ENCODE measurements at places on chromosomes 1 and 21. TPM values are rescaled to one million over a fixed set of nuclear protein-coding genes. Genes with fewer than 3 reads are reported as not detected.

- no peak for DNase-seq
Measured at GRCh38 chr21:44767834-44768831, 33.5 kb downstream of the UBE2G2 start.

DNA sequence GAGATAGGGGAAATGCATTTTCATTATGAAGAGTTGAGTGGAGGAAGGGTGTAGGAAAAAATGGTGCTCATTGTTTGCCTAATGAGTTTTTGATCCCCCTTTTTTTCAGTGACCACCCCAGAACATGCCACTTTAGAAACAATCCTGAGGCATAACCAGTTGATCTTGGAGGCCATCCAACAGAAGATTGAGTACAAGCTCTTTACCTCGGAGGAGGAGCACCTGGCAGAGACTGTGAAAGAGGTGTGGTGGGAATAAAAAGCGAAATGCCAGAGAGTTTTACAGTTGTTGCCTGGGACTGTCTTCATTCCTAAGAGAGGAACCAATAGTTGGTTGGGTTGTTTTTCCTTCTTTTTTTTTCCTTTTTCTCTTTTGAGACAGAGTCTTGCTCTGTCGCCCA lies 54.3 kb upstream of the EPHA8 start:
- DNase-seq = no peak

- no peak for DNase-seq
Measured at GRCh38 chr21:37475186-37475868, 108.8 kb downstream of the DYRK1A start.

- DNase-seq = no peak
Measured at GRCh38 chr1:206472454-206472853, 2.2 kb downstream of the IKBKE start.

DNA sequence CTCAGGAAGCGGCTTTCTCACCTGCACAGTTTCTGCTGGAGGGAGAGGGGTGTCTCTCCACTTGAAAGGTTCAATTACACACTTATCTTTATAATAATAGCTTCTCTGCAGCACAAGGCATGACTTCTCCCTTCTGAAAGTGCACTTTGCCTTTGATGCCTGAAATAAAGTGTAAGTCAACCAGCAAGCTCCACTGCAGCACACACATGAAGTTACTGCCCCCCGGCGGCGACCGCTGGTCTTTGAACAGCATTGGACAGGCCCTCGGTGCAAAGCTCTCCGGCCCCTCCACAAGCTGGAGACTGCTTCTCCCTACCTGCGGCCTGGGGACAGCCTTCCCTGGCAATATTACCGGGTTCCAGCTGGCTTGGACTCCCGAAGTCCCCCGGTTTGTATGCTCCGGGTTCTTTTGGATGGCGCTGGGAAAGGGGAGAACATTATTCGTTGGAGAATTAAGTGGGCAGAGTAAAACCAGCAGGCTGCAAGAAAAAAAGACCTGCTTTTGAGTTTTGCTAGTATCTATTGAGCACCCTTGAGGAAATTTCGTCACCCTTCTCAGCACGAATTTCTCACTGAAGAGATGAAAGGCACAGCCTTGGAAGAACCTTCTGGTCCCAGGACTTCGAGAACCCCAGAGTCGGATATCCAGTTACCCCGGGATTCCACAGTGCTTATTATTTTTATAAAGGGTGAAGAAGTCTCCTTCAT lies 11.8 kb downstream of the RCAN1 start:
- DNase-seq = peak; percentile 77

GRCh38 chr1:175269151-175269550 lies 76.6 kb upstream of the KIAA0040 start:
- no peak for DNase-seq

DNA sequence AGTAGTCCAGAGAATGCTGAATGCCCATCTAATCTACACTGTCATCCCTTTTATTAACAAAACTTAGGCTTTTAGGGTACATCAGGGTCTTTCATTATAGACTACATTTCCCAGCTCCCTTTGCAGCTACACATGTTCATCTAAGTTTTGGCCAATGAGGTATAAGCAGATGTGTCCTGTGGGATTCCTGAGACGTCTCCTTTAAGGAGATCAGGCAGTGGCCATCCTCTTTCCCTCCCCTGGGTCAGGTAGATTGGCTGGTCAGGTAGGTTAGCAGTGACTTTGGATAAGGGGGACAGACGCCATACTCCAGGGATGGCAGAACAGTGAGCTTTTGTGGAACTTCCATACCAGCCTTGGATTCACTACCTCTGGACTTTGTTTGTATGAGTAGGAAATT lies 188.3 kb downstream of the FGGY start:
- no peak for DNase-seq

DNA sequence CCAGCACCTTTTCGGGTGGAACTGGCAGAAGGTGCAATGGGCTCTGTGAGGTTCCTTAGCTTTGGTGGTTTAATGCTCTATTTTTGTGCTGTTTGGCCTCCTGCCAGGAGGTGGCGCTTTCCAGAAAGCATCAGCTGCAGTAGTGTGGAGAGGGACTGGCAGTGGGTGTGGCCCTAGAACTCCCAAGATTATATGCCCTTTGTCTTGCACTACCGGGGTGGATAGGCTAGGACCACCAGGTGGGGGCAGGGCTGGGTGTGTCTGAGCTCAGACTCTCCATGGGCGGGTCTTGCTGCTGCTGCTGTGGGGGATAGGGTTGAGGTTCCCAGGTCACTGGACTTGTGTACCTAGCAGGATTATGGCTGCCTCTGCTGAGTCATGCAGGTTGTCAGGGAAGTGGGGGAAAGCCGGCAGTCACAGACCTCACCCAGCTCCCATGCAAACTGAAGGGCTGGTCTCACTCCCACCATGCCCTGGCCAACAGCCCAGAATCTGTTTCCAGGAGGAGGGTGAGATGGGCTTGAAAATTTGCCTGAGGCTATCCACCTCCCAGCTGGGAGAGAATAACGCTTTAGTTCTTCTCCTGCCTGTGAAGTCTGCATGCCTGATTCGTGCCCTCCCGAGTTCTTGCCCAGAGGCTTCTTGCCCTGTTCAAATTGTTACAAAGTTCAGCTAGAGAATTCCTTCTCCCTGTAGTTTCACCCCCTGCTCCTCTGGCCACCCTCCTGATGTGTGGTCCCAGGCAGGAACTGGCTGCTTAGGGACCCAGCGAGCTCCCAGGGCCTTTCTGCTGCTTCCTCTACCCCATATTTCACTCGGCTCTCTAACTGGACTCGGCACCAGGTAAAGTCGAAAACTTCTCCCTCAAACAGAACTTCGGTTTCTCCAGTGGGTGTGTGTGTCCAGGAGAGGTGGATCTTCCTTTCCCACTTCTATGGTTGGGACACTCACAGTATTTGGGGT lies 76.5 kb upstream of the BTG3 start:
- DNase-seq = no peak

- DNase-seq = no peak
Measured at GRCh38 chr1:110870721-110871388, 2.1 kb upstream of the CD53 start.

GRCh38 chr1:247078258-247079140 lies at the start of gene ZNF670:
Gene ZNF670 (minus strand): TSS chr1:247078811. CDS start chr1:247078596, 215 bp downstream.
- peak; percentile 94 for DNase-seq

- no peak for DNase-seq
Measured at GRCh38 chr1:212554401-212554800, 54.2 kb upstream of the ATF3 start.

DNA sequence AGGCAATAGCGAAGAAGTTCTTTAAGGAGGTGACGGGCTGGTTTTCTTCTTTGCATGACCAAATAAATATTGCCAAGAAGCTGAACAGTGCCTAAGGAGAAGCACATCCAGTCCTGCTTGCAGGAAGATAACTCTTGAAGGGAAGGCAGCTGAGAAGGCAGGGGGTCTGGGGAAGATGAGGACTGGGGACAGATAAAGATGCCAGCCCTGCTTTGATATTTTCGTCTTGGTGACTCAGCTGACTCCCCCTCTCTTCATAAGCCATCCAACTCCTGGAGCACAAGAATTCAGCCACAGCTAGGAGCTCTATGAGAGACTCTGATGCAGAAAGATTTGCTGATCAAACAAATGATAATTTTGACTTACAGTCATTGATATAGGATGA lies 3.4 kb downstream of the CFAP45 start:
- no peak for DNase-seq

- no peak for DNase-seq
Measured at GRCh38 chr1:92922356-92923035, 38.8 kb downstream of the DIPK1A start.

- no peak for DNase-seq
Measured at GRCh38 chr21:34046917-34047316, 26.5 kb upstream of the MRPS6 start.

DNA sequence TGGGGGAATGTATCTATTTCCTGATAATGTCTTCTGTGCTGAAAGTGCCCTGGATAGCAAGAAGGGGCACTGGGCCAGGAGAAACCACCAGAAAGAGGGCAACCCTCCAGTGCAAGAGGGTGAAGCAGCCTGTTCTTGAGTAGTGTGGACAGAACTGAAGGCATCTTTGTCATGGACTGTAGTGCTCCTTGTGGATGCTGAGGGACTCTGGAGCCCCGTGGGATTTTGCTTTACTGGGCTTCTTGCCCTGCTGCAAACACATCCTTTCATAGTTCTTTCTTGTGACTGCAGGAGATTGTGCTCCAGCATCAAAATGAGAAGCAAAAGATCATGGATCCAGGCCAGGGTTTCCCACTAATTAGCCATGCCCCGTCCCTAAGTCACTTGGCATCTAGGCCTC lies 300.6 kb downstream of the ZNF326 start:
- no peak for DNase-seq

DNA sequence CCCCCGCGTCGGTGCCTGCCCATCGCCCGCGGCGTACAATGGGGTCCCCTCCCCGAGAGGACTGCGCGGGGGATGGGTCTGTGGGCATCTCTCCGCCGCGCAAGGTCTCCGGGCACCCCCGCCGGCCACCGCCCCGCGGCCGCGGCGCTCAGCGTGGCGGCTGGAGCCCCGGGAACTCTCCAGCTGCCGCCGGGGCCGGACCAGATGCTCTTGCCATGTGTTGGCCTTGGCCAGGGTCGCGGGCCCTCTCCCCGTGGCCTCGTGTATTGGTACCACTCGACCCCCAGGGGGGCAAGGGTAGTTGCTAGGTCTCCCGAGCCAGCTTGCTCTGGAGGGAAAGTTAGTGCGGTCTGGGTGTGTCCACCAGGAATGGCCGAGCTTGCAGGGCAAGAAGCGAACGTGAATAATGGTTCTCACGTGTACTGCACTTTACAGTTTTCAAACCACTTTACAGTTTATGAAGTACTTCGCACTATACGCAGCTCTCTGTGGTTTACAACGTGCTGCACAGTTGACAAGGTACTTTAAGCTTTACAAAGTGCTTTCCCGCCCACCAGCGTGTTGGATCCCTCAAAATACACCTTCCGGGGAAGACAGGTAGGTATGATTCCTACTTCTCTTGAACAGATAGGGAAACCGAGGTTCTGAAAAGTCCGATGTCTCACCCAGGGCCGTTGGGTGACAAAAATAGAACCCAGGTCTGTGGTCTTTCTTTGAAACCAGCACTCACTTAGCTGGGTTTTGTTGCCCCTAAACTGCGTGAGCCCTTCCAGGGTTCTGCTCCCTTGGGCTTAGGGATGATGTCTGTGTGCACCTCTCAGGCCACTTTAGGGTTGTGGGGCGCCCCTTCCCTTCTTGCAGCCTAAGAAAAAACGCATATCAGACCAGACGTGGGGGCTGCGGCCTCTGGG lies 1.2 kb downstream of the EPHB2 start:
- DNase-seq = no peak

DNA sequence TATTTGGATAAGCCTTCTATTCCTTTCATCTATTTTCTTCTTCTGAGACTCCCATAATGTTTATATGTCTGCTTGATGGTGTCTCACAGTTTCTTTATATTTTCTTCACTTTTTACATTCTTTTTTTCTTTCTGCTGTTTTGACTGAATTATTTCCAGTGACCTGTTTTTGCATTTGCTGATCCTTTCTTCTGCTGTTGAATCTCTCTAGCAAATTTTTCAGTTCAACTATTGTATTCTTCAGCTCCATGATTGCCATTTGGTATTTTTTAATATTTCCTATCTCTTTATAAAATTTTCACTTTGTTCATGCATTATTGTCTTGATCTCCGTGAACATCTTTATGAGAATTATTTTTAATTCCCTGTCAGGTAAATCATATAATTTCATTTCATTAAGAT lies 122.3 kb upstream of the ST6GALNAC5 start:
- no peak for DNase-seq

DNA sequence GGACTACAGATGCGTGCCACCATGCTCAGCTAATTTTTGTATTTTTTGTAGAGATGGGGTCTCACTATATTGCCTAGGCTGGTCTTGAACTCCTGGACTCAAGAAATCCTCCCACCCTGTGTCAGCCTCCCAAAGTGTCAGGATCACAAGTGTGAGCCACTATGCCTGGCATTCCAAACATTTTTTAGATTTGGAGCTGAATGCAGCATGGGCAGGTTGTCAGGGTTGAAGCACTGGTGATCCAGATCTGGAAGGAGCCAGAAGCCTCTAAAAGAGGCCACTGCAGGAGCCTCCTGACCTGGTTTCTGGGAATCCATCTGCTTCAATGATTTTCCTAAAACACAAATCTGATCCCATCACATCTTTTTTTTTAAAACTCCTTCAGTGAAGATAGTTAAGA lies 1.8 kb upstream of the CTPS1 start:
- DNase-seq = no peak

DNA sequence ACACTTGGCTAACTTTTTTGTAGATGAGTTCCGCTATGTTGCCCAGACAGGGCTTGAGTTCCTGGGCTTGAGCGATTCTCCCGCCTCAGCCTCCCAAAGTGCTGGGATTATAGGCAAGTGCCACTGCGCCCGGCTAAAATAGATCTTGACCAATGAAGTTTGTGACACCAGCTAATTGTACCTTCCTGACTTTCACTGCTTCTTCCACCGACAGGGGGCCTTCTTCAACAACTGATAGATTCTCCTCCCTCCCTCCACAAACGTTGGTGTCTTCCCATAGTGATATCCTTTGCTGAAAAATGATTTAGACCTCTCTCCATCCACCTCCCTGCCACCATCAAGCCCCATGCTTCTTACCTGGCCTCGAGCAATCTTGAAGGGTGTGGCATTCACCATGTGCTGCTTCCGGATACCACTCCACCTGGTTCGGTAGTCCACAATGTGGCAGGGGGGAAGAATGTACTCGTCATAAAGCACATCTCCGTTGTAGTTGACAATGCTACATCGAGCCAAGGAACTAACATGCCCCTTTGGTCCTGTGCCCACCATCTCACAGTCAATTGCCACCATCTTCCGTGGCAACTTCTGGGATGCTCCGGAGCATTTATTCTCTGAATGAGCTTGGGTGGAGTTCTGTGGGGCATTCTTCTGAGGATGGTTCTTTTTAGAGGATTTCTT lies 1.6 kb upstream of the METTL25B start:
- DNase-seq = no peak

Gene KIRREL1
- 33.3 TPM for polyA plus RNA-seq

Gene ABCA4
- not detected for polyA plus RNA-seq

Gene SH3BGR
- 86.9 TPM for polyA plus RNA-seq

Gene IRF6
- 0.70 TPM for polyA plus RNA-seq

Gene FAM177B
- 0.46 TPM for polyA plus RNA-seq

Gene SLC2A1
- 43.5 TPM for polyA plus RNA-seq
